ENCODE measurements at places on chromosomes 3 and 15. TPM values are rescaled to one million over a fixed set of nuclear protein-coding genes. Genes with fewer than 3 reads are reported as not detected.

The GP5 gene
- polyA plus RNA-seq = 0.05 TPM

The NPAP1 gene
- not detected for polyA plus RNA-seq

The NRG4 gene
- not detected for polyA plus RNA-seq

The WDR93 gene
- not detected for polyA plus RNA-seq

The DNAJC17 gene
- 34.0 TPM for polyA plus RNA-seq

The GRAMD2A gene
- polyA plus RNA-seq = not detected

The ZNF80 gene
- polyA plus RNA-seq = not detected

The LRRC49 gene
- polyA plus RNA-seq = not detected

The CPN2 gene
- not detected for polyA plus RNA-seq

The KBTBD8 gene
- polyA plus RNA-seq = 10.5 TPM

The RIOX2 gene
- 28.8 TPM for polyA plus RNA-seq

The ACKR4 gene
- polyA plus RNA-seq = not detected

The LYZL4 gene
- polyA plus RNA-seq = not detected

The RETNLB gene
- not detected for polyA plus RNA-seq

The IFT57 gene
- polyA plus RNA-seq = 138 TPM

The OCA2 gene
- polyA plus RNA-seq = not detected

The CEMIP gene
- polyA plus RNA-seq = not detected
